ENCODE measurements at places on chromosomes 16 and 17.

GRCh38 chr17:65370669-65371131, 190.7 kb downstream of the AXIN2 start:
- DNase-seq = no peak

- DNase-seq = peak; percentile 73
Measured at GRCh38 chr17:82367724-82368524, 3.6 kb upstream of the UTS2R start.

GRCh38 chr17:39196241-39196807, 1.1 kb downstream of the CACNB1 start:
- DNase-seq = no peak

DNA sequence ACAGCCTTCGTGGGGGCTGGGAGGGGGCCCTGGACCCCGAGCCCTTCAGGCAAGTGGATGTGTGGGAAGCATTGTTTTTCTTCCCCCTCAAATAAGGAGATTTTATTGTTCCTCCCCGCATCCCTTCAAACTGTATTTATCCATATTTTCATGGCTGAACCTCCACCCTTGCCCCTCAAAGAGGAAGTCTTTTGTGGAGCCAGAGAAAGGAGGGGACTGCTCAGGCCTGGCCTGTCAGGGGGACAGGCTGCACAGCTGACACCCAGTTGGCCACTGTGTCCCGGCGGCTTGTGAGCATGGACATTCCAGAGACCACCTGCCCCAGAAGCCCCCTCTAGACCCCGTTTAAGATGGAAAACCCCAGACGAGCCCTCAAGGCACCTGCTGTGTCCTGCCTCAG, 15.9 kb downstream of the HEXIM2 start:
- DNase-seq = no peak

GRCh38 chr17:1947743-1948516, 77.2 kb downstream of the RTN4RL1 start:
- no peak for DNase-seq
